ENCODE measurements at places on chromosomes 13 and 19.

DNA sequence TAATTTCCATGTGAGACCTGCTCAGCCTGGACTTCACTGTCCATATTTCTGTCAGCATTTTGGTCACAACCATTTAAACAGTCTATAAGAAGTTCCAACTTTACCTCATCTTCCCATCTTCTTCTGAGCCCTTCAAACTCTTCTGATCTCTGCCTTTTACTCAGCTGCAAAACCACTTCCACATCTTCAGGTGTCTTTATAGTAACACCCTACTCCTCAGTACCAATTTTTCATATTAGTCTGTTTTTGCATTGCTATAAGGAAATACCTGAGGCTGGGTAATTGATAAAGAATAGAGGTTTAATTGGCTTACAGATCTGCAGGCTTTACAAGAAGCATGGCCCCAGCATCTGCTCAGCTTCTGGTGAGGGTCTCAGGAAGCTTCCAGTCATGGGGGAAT, 1648.9 kb upstream of the SLC10A2 start:
- no peak for DNase-seq

DNA sequence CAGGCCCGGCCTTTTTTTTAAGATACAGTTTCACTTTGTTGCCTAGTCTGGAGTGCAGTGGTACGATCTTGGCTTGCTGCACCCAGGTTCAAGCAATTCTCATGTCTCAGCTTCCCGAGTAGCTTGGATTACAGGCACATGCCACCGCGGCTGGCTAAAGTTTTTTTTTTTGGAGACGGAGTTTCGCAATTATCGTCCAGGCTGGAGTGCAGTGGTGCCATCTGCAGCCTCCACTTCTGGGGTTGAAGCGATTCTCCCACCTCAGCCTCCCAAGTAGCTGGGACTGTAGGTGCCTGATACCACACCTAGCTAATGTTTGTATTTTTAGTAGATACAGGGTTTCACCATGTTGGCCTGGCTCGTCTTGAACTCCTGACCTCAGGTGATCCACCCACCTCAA, 4.9 kb upstream of the CARM1 start:
- DNase-seq = no peak

DNA sequence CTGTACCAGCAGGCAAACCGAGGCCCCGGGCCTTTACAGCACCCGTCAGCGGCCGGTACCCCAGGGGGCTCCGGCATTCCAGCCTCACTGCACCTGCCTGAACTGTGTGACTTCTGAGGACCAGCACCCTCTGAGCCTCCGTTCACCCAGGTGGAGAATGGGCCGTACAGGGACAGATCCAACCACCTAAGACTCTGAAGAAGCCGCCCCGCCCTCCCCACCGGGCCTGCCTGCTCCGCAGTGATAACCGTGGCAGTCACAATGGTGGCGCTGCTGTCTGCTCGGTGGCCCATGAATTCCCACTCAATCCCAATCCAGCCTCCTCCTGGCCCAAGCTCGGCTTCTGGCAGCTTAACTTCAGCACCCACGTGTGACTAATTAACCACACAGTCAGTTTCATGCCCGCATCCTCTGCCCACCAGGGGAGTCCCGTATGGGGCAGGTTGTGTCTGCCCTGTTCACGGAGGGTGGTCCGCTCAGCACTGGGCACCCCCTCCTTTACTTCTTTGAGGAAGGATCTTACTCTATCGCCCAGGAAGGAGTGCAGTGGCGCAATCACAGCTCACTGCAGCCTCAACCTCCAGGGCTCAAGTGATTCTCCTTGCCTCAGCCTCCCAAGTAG, 3.4 kb downstream of the TCF3 start:
- DNase-seq = no peak

- DNase-seq = peak; percentile 38
Measured at GRCh38 chr19:41872775-41873647, 4.1 kb upstream of the CD79A start.

GRCh38 chr13:40376296-40376849, 290.1 kb downstream of the FOXO1 start:
- DNase-seq = peak; percentile 52

GRCh38 chr19:44587963-44588770, 25.2 kb upstream of the IGSF23 start:
- no peak for DNase-seq

DNA sequence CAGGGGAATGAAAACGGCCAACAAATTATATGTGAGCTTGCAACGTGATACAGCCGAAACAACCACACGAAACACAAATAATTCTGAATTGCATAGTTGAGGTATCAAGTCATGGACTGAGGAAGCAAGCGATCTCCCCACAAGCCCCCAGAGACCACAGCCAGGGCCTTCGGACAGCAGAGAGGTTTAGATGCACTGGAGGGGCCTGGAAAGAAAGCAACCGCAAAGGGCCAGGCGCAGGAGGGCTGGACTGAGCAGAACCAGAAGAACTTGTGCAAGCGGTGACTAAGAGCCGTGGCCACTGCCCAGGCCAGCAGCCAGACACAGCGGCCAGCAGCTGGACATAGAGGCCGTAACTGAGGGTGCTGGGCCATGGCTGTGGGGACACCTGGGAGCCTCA, 131.4 kb downstream of the TNFRSF19 start:
- DNase-seq = no peak

DNA sequence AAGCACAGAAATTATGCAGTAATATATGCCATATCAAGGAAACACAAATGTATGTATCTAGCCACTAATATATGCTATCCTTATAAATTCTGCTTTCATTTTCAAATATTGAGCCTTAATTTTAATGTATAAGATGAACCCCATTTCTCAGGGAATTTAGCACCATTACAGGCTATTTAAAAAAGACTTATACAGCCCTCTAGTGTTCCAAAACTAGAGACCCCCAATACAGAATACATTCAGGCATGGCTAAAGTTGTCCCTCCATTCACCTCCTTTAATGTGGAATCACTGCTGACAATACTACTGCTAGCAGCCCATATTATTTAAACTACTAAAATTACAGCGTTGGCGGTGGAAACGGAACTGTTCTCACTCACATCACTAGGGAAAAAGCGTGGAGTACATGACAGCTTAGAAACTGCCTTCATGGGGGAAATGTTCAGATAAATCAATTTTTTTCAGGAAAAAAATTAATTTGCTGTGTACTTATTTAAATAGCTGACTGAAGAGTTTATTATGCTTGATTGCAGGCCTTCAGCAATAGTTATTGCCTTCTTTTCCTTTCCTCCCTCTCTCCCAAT, 541.0 kb downstream of the PCDH9 start:
- peak; percentile 35 for DNase-seq

GRCh38 chr13:98606296-98606695, 29.4 kb upstream of the STK24 start:
- no peak for DNase-seq

- no peak for DNase-seq
Measured at GRCh38 chr19:30386551-30387143, 14.5 kb downstream of the ZNF536 start.

DNA sequence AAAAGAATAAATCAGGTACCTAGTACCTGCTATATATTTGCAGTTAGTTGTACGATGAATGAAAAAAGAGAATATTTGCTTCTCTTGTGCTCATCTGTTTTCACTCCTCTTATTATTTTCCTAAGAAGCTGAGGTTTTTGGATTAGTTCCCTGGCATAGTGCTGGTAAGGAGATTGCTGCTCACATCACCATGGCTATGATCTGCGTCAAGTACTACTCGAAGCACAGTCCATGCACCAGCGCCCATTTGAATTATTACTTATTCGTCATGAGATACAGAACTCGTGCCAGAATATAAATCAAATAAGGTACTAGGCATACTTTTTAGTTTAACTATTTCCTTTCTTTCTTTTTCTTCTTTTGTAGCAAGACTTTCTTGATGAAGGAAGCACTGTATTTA, 7.1 kb downstream of the SERTM1 start:
- DNase-seq = no peak

DNA sequence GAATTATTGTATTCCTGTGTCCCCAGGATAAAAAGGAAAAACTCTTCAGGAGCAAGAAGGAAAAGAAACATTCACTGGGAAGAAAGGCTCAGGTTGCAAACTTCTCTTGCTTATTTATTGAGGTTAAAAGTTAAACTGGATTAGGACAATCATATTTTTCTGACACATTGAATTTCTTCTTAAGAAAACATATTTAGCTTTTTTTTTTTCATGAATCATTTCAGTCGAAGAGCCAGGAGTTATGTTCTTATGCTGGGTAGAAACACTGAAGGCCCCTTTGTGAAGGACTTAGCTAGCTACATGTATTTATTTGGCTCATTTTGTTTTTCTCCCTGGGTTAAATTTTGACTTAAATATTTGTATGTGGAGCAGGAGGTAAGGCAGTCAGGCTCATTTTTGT, 434.0 kb downstream of the KLF5 start:
- no peak for DNase-seq

- DNase-seq = no peak
Measured at GRCh38 chr13:33303855-33304597, 18.5 kb upstream of the STARD13 start.

- DNase-seq = no peak
Measured at GRCh38 chr19:8489561-8490394, 12.7 kb downstream of the PRAM1 start.

DNA sequence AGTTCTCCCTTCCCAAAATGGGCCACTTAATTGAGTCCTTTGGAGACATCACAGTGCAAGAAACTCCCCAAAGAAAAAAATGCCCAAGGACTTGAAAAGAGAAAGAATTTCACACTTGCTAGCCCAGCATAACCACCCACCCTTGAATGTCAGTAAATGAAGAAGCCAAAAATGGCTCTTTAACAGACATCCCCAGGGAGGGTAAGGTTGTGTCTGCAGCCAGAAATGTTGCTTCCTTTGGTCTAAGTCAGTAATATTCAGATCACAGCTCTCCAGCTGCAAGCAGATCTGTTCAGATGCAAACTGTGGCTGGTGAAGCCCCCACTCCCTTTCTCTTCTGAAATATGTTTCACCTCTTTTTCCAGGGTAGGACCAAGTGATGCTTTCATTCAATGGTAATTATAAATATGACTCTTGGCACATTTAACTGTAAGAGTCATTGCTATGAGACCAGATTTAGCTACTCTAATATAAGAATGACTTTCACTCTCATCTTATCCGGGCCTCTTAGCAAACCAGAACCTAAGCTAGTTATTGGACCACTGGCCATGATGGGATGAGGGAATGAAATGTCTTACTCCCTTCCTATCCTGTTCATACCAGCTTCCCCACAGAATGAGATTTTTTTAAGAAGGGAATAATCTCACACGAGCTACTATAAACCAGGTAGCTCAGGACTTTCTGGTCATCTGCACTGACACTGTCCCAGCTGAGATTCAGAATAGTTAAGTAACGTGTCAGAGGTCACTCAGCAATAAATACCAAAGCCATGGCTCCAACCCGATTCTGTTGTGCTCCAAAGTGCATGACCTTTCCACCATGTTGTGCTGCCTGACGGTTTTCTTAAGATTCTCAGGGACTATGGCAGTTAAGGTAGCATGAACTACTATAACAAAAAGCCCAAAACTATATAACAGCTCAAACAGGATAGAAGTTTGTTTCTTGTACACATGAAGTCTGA, 234.1 kb downstream of the FOXO1 start:
- no peak for DNase-seq

DNA sequence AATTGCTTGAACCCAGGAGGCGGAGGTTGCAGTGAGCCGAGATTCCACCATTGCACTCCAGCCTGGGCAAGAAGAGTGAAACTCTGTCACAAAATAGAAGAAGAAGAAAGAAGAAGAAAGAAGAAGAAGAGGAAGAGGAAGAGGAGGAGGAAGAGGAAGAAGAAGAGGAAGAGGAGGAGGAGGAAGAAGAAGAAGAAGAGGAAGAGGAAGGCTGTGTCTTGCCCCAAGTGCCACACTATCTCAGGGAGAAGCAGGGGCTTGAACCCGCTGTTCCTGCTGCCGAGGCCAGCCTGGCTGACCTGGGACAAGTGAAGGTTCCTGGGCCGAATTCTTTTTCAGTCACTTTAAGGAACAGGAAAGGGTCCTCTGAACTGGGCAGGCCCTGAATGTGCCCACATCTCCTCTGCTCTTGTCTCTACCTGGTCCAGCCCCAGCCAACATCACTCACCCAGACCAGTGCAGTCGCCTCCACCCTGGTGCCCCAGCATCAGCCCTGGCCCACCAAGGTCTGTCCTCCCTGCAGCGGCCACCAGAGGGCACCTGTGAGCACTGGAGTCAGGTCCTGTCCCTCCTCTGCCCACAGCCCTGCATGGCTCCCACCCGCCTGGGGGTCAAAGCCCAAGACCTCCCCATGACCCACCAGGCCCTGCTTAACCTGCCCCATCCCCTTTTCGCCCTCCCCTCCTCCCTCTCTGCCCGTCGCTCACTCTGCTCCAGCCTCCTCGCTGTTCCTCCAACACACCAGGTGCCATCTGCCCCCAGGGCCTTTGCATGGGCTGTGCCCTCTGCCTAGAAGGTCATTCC, 20.0 kb downstream of the TICAM1 start:
- peak; percentile 25 for DNase-seq

GRCh38 chr19:1874554-1875185, 10.6 kb downstream of the ABHD17A start:
- DNase-seq = no peak
